ENCODE measurements at places on chromosomes 4 and X.

DNA sequence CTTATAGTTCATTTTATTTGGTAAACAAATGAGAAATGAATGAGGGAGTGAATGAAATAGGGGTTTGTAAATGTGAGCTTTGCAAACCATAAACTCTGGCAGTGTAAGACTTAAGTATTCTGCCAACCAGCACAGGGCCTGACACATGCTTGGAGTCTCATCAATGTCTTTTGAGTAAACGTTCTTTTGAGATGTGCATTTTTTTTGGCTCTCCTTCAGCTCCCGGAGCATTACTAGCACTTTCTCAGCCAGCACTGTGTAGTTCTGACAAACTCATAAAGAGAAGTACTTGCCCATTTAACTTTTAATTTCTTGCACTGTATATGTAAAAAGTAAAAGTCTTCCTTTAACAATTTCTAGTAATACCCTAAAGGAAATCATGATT is 245.3 kb downstream of the HS3ST1 start:
- no peak for ATAC-seq

- no peak for ATAC-seq
These were observed 566.1 kb downstream of the KCTD8 start for GRCh38 chr4:43882470-43882869.

DNA sequence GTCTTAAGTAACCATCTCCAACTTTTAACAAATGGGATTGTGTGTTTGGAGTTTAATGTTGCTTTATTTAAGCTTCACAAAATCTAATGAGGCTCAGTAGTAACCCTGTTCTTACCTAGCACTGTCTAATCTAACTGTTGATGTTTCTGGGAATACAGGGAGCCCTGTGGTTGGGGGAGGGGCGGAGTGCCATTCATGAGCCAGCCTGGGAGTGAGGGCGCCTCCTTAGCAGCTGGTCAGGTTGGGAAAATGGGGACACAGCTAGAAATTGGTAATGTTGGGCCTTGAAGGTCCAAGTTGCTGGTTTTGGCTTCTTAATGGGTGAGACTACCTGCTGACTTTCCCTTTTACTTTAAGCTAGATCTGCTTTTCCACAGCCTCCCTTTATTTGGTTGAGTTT is 22.9 kb upstream of the TADA2B start:
- no peak for ATAC-seq

GRCh38 chrX:47351706-47352105 is 18.7 kb upstream of the ZNF157 start:
- ATAC-seq, result no peak

DNA sequence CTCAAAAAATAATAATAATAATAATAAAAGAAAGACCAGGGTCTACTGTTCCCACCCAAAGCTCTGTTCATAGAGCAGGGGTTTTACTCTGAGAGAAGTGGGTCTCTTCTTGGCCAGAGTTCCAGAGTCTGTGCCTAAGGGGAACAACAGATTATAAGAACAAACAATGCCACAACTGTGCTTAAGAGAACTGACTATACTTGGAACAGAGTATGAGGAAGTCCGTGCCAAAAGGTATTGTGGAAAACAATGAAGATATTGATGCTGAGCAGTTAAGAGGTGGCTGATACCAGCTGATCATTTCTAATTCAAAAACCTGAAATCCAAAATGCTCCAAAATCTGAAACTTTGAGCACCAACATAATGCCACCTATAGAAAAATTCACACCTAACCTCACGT is 229.6 kb downstream of the FBXO8 start:
- no peak for ATAC-seq

DNA sequence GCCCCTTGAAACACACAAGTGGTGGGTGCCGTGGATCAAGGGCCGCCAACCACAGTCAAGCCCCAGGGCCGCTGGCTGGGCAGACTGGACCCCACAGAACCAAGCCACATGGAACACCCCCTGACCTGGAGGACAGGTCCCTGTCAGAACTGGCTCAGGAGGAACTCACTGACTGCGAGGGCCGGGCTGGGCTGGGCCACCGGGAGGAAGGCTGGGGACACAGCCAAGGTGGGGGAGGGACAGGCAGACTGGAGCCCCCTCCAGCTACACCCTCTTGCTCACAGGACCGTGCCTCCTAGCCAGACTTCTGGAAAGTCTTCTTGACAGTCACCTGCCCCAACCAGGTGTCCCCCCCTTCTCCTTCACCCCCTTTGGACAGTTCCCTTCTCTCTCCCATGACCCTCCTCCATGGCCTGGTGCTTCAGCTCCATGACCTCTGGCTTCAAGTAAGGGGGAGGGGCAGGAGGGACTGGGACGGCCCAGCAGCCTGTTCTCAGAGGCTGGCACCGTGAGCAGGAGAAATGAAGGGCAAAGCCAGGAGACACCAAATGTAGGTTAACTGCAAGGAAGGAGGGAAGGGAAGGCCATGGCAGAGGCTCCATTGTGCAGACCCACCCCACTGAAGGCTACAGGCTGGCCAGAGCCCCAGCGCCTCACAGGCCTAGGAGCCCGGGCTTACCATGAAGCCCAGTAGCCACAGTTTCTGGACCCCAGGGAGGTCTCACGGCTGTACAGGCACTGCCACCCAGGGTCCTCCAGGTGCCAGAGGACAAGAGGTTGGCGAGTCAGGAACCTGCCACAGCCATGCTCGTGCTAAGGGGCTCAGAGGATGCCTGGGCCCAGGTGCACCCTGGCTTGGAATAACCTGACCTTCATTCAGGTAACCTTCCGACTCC is 22.6 kb upstream of the DUSP9 start:
- no peak for ATAC-seq

GRCh38 chrX:6371353-6371752 is 142.7 kb upstream of the NLGN4X start:
- ATAC-seq, result no peak

DNA sequence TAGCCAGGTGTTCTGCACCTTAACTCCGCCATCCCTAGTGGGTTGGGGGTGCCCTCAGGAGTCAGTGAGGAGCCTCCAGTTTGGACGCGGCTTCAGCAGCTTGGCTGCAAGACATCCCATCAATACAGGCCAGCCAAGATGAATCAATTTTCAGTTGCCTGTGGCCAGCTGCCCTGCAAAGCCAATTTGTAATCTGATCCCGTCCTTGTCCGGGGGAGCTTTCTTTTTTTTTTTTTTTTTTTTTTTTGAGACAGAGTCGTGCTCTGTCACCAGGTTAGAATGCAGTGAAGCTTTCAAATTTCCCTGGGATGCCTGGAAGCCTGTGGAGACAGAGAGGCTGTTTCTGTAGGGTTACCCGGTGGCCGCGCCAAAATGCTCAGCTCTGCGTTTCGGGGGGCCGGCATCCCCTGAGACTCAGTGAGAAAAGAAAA is 192.5 kb downstream of the ASMT start:
- ATAC-seq, result no peak

DNA sequence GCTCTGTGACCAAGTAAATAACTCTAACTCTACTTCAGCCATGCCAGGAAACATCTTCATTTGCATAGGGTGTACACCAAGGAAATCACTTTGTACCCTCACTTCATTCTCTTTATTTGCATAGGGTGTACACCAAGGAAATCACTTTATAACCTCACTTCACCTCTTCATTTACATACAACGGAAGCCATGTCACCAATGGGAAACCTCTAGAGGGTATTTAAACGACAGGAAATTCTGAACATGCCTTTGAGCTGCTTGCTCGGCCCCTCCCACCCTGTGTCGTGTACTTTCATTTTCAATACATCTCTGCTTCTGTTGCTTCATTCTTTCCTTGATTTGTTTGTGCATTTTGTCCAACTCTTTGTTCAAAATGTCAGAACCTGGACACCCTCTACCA is 848.1 kb upstream of the FRG1 start:
- no peak for ATAC-seq

- no peak for ATAC-seq
These were observed 43.3 kb downstream of the HELT start for GRCh38 chr4:185061610-185062009.

- ATAC-seq, result no peak
These were observed 34.0 kb upstream of the GNPDA2 start for GRCh38 chr4:44760142-44760898.

DNA sequence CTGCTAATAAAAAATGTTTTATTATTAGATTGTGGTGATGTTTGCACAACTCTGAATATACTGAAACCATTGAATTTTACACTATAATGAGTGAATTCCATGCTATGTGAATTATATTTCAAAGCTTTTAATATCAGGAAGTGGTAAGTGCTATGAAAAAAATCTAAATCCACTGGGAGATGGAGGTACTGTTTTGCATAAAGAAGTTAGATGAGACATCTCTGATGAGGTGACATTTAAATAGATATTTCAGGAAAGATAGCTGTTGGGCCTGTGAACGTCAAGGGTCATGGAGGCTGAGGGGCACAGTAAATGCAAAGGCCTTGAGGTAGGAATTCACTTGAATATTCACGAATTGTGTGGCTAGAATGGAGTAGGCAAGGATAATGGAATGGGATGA is 12.3 kb downstream of the DCUN1D4 start:
- no peak for ATAC-seq

GRCh38 chrX:153867671-153868070 is 18.3 kb downstream of the L1CAM start:
- ATAC-seq, result no peak

DNA sequence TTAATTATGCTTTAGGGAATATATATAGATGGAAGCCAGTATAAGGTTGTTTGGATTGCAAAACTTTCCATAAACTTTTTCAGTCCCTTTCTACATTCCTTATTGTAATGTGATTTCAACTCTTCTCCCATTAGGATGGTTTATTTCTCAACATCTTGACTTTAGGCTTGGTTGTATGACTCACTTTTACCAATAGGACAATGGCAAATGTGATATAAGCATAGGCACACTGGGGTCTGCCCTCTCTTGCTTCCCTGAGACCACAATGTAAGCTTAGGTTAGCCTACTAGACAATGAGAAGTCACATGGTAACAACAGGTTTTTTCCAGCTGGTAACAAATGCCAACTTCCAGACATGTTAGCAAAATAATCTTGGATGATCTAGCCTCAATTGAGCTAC is 163.3 kb upstream of the RBPJ start:
- no peak for ATAC-seq

GRCh38 chr4:98929341-98930267 is 671 bp upstream of the EIF4E start:
- ATAC-seq, result peak; percentile 88

DNA sequence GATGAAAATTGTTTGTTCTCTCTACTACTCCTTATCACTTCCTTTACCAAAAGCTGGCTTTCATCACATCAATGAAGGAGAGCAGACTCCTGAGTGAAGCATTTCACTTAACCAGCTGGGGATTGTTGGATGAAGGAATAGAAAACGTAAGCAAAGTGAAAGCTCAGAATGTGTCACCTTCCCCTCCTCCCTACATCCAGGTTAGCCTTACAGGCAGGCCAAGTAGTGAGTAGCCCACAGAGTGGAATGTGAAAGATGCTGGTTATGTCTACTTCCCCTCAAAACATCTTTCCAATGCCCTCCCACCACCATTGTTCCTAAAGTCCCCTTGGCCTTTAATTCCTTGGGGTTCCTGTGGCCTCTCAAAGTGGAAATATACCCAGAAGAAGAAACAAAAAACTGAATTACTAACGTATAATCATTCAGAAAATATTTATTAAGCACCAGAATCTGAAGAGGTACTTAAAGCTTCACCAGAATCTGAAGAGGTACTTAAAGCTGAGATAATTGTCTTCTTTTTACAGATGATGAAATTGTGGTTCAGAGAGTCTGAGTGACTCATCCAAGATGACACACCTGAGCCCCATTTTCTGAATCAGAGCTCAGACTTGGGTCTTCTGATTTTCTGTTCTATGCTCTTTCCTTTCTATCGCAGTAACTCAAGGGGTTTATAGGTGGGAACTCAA is 6.5 kb downstream of the P2RY4 start:
- ATAC-seq, result peak; percentile 49

DNA sequence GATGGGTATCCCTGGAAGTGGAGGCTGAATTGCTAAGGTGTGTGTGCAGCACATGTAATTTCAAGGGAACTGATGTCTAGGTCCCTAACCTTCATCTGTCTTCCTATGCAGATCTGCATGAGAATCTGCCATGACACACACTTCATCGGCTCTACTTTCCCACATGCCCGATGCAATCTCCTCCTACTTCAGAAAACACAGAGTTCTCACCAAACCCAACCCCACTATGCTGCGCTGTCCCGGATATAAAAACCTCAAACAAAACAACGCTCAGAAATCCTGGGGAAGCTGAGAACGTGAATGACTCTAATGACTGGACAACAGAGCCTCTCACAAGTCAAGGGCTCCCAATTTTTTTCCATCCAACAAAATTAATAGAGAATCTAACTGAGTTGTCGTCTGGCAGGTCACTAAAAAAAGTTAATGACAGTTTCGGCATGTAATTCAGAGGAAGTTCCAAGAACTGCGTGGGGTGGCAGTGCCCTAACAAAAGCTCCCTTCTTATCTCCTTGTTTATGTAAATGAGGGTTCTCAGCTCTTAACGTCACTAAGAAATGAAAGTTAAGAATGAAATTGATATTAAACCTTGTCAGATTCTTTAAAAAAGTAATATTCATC is 39.0 kb downstream of the STX18 start:
- ATAC-seq, result no peak

DNA sequence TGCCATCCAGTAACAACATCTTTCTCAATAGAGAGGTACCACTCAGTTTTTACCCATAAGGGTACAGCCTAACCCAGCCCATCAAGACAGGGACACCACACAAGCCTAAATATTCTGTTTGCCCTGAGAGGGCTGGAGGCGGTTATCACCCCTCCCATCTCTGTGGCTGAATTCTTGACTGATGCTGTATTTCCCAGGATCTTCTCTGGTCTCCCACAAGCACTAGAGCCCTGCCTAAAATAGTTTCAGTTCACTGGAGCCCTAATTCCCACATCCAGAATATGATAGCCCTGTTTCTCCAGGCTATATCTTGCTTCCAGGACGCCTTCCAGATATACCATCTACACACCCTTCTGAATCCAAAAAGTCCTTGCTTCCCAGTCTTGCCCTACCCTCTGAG is 91.6 kb upstream of the NMU start:
- no peak for ATAC-seq

GRCh38 chr4:39394706-39395105 is 12.0 kb upstream of the KLB start:
- no peak for ATAC-seq

DNA sequence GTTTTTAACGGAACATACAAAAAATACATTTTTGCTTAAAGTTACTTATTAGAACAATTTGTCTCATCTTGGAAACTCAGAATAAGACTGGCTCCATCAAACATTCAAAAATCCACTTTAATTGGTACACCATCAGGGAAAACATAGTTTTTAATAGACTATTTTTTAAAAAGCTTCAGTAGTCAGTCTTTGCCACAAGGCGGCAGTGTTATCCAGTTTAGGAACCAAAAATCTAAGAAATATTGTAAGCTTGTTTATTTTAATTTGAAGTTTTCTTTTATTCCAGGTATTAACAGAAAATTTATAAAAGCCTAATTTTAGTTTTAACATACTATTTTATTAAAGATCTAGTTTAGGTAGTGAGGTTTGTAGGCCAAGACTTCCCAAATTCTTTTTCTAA is 107.7 kb downstream of the APOOL start:
- ATAC-seq, result no peak

GRCh38 chrX:119502727-119503483 is 34.7 kb downstream of the SLC25A5 start:
- ATAC-seq, result peak; percentile 84

DNA sequence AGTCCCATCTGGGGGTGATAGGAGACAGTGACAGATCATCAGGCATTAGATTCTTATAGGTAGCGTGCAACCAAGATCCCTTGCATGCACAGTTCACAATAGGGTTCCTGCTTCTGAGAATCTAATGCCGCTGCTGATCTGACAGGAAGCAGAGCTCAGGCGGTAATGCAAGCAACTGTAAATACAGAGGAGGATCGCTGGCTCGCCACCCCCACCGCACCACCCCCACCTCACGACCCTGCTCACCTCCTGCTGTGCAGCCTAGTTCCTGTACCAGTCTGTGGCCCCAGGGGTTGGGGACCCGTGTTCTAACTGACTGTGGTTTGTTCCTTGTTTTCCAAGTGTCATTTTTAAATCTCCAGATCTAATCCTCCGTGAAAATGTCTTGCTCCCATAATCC is 89.0 kb upstream of the MAPK10 start:
- ATAC-seq, result no peak
